ENCODE measurements at places on chromosomes 4 and X. TPM values are rescaled to one million over a fixed set of nuclear protein-coding genes. Genes with fewer than 3 reads are reported as not detected.

The FHIP1A gene
- 5.4 TPM for polyA plus RNA-seq

The GALNTL6 gene
- polyA plus RNA-seq: not detected

The RPS6KA3 gene
- polyA plus RNA-seq: 8.4 TPM

The APLN gene
- 0.31 TPM for polyA plus RNA-seq

The TRIM75 gene
- not detected for polyA plus RNA-seq

The UGT2B11 gene
- polyA plus RNA-seq: not detected

The FBXL5 gene
- polyA plus RNA-seq: 39.9 TPM

The ZNF630 gene
- 1.1 TPM for polyA plus RNA-seq

The FABP2 gene
- polyA plus RNA-seq: not detected

The L1CAM gene
- 1.4 TPM for polyA plus RNA-seq

The RAB39B gene
- polyA plus RNA-seq: 0.09 TPM

The TEC gene
- 5.3 TPM for polyA plus RNA-seq

The ZNF330 gene
- polyA plus RNA-seq: 21.5 TPM

The SOD3 gene
- 5.8 TPM for polyA plus RNA-seq
